ENCODE measurements at places on chromosomes 16 and 17. TPM values are rescaled to one million over a fixed set of nuclear protein-coding genes. Genes with fewer than 3 reads are reported as not detected.

DNA sequence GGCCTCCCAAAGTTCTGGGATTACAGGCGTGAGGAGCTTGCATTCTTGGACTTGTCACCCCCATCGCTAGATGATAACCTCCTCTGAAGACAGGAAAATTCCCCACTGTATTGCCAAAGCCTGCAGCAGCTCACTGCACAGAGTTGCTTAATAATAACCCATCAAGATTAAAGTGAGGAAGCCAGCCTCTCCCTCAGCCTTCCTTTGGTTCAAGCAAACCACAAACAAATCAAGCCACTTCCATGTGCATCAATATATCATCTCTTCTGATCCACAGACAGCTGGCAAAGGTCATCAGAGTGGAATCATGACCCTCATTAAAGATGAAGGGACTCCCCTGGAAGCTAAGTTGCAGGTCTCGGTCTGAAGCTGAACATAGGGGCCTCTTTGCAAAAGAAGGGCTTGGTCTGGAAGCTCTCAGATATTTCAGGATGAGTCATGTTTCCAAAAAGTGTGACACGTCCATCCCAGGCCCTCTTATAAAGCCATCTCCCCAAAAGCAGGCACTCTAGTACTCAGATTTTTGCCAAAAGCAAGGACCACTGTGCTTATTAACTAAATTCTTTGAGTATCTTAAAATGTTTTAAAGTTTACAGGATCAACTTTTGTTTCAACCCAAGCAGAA is 4.8 kb downstream of the EMP2 start:
- H3K36me3 ChIP-seq, result no peaks in the 10 kb centered on the region
- peak overlapping the region; percentile 94 for H3K27ac ChIP-seq
- peaks cover 45% of the 10 kb centered on the region for H3K4me1 ChIP-seq
- H3K27me3 ChIP-seq, result no peaks in the 10 kb centered on the region
- no peak for DNase-seq

GRCh38 chr16:12271006-12271405 is 294.5 kb downstream of the SNX29 start:
- H3K4me1 ChIP-seq, result no peaks in the 10 kb centered on the region
- H3K36me3 ChIP-seq, result no peaks in the 10 kb centered on the region
- no peak for DNase-seq
- no peak overlapping the region for H3K4me3 ChIP-seq

GRCh38 chr17:17380145-17380925 is 77.2 kb downstream of the NT5M start:
- no peak overlapping the region for H3K27ac ChIP-seq
- H3K27me3 ChIP-seq, result no peaks in the 10 kb centered on the region
- peak; percentile 52 for DNase-seq
- H3K4me1 ChIP-seq, result peaks cover 23% of the 10 kb centered on the region
- no peak overlapping the region for H3K4me3 ChIP-seq

GRCh38 chr17:57705921-57706695 is 39.0 kb downstream of the CCDC182 start:
- H3K36me3 ChIP-seq, result no peaks in the 10 kb centered on the region
- H3K27me3 ChIP-seq, result no peaks in the 10 kb centered on the region
- H3K4me3 ChIP-seq, result no peak overlapping the region
- no peak for DNase-seq
- no peaks in the 10 kb centered on the region for H3K4me1 ChIP-seq

DNA sequence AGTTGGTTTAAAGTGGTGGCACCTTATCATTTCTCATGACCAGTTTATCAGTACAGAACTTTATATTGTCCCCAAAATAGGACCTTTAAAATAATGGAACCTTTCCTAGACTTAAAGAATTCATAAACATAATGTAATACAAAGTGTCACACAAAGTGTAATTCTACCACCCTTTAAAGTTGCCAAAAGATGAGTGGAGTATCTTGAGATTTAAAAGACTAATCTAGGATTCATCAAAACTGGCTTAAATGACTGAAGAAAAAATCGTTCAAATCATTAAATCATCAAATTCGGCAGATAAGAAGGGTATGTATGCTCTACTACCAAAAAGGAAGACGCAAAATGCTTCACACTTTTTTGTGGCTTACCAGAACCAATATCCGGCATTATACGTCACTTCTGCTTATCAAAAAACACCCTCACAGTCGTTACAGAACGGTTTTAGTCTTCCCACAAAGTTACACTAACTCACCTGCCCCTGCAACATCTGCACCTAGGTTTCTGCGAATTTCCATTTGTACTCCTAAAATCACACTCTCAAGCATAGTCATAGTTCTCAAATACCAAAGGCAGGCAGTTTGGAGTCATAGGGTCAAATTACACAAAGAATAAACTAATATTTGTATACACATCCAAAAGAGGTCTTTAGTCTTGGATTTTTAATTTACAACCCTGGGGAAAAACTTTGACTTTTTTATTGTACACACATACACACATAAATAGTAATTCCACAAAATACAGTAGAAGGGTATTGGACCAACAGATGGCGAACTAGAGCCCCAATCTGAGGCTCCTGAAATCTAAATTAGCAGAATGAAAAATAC is 1.4 kb upstream of the KANSL1 start:
- H3K27ac ChIP-seq, result peak overlapping the region; percentile 98
- H3K4me1 ChIP-seq, result peaks cover 16% of the 10 kb centered on the region
- no peaks in the 10 kb centered on the region for H3K27me3 ChIP-seq
- no peaks in the 10 kb centered on the region for H3K36me3 ChIP-seq
- DNase-seq, result no peak
- peak overlapping the region; percentile 91 for H3K4me3 ChIP-seq

GRCh38 chr16:78720416-78720815 is 621.0 kb downstream of the WWOX start:
- H3K27me3 ChIP-seq, result no peaks in the 10 kb centered on the region
- H3K4me3 ChIP-seq, result no peak overlapping the region
- H3K36me3 ChIP-seq, result no peaks in the 10 kb centered on the region
- no peak overlapping the region for H3K27ac ChIP-seq
- DNase-seq, result no peak

DNA sequence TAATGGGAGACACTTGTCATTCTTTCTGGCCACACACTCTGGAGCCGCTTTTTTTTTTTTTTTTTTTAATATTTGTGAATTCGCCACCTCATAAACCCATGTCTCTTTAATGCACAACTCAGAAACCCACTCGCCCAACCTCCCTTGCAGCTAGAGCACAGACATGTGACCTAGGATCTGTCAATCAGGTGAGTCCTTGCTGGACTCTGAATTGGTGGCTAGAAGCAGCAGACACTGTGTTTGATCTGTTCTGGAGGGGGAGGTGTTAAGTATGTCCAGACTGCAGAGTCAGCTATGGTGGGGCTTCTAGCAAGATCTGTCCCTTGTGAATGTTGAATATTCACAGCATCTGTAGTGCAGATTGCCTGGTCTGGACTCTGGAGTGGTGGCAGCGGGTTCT is 112.1 kb downstream of the PRKCB start:
- H3K36me3 ChIP-seq, result no peaks in the 10 kb centered on the region
- no peaks in the 10 kb centered on the region for H3K27me3 ChIP-seq
- H3K27ac ChIP-seq, result no peak overlapping the region
- no peak overlapping the region for H3K4me3 ChIP-seq

DNA sequence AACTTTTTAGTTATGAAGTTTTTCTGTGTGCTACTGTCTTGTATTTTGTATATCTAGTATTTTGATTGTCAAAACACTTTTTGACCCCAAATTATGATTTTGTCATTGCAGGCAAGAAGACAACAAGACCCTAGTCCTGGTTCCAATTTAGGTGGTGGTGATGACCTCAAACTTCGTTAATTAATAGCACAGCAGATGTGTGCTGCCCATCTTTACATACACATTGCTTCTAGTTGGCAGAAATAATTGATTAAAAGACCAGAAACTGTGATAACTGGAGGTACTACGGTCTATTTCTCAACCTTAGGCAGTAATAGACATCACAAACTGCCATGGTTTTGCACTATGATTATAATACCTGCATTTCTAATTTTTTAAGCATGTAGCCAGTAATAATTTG is 11.1 kb upstream of the PHAF1 start:
- DNase-seq, result no peak
- H3K4me3 ChIP-seq, result no peak overlapping the region
- no peaks in the 10 kb centered on the region for H3K4me1 ChIP-seq

GRCh38 chr17:9615486-9615885 is 29.8 kb upstream of the USP43 start:
- H3K27ac ChIP-seq, result no peak overlapping the region
- DNase-seq, result no peak
- no peak overlapping the region for H3K4me3 ChIP-seq
- no peaks in the 10 kb centered on the region for H3K27me3 ChIP-seq
- H3K36me3 ChIP-seq, result no peaks in the 10 kb centered on the region

DNA sequence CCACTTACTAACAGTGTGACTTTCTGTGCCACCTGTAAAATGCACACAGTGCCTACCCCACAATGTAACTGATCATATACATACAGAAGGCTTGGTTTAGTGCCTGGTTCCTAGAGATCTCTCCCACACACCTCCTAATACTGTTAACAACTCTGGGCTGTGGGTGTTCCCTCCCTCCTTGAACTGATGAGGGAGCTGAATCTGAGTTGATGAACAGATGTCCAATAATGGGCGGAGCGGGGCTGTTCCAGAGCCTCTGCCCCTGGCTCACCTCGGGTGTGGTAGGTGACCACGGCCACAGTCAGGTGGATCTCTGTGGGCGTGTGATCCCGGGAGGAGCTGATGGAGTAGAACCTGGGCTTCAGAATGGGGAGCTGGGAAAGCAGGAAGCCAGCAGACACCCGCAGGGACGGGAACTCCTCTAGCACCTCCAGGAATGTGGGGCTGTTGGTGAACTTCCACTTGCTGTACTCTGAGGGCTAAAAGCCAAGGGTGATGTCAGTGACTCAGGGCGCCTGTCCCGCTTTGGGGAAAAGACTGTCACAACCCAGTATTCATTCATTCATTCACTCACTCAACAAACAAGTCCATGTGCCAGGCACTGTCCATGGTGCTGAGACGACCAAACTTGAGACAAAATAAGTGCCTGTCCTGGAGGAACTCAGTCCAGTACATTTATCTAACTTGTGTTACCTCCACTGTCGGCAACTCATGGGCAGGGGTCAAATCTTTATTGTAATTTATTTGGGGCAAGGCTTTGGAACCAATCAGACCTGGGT is 37.6 kb downstream of the NOS2 start:
- H3K4me1 ChIP-seq, result no peaks in the 10 kb centered on the region
- no peak for DNase-seq
- no peak overlapping the region for H3K27ac ChIP-seq
- H3K36me3 ChIP-seq, result no peaks in the 10 kb centered on the region
- no peak overlapping the region for H3K4me3 ChIP-seq

The MYL4 gene
- 2.2 TPM for total RNA-seq

The ARL4D gene
- total RNA-seq, result 18.5 TPM

The SOCS1 gene
- 15.3 TPM for total RNA-seq

The PRAC1 gene
- not detected for total RNA-seq

The ARL5C gene
- total RNA-seq, result not detected
